BJ (cell line): ENCODE measurements at places on chromosomes 7 and 10.

DNA sequence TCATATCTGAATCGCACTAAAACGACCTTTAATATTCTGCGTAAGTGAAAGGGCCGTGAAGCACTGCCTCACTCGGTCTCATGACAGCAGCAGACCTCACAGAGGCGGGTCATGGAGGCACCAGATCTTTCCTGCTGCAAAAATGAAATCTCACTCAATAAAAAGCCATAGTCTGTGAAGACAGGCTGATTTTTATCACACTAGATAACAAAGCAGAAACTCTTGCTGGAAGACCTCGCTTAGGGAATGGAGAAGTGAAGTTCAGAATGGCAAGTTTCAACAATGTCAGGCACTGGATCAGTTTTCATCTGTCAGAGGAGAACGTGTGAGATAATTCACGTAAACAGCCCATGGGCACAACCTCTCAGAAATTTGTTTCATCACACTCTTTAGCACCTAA lies 8.0 kb downstream of the SEPHS1 start:
- no peak for DNase-seq

- DNase-seq, result no peak
Observed at GRCh38 chr7:26393818-26394217, 102.2 kb downstream of the SNX10 start.

DNA sequence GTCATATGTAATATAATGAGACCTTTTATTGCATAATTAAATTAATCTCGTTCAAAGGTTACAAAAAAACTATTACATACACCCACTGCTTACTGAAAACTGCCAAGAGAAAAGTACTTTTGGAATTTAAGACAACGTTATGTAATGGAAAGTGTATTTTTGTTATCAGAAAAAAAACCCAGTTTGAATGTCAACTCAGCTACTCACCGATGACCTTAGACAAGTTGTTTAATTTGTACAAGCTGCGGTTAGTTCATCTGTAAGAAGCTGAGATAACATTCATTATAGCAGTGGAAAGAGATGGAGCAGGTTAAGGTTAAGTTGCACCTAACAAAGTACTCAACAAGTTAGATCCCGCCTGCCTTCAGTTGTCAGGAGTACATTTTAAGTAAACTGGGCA lies 1.1 kb downstream of the PSMA2 start:
- DNase-seq, result no peak

DNA sequence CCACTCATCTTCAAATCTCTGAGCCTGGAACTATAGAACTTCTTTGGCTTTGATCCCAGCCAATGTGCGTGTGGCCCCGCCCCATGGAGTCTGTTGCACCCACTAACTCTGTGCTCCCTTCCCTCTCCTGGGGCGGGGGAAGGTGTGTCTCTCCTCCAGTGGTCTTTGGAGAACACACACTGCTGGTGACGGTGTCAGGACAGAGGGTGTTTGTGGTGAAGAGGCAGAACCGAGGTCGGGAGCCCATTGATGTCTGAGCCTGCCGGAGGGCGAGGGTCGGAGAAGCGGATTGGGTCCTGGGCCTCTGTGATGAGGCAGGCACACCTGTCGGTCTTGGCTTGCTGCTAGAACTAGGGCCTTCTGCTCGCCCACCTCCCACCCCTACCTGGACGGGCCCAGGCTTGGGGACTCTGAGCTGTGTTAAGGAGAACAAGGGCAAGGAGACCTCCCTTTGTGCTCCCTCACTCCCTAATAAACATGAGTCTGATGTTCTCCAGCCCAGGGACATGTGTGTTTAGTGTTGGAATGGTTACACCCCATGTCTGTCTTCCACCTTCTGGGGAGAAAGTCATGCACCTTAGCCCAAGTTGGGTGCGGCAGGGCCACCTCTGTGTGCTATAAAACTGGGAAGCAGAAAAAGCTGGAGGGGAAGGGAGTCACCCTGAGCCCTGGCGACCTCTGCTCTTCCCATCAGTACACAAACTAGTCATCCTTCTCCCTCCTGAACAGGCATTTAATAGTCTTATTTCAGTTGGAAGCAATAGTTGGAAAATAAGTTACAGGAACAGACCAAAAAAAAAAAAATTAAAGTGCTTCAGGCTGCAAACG lies 4.6 kb downstream of the TRAPPC14 start:
- no peak for DNase-seq

- DNase-seq, result no peak
Observed at GRCh38 chr7:99028261-99028973, 115.5 kb downstream of the SMURF1 start.

DNA sequence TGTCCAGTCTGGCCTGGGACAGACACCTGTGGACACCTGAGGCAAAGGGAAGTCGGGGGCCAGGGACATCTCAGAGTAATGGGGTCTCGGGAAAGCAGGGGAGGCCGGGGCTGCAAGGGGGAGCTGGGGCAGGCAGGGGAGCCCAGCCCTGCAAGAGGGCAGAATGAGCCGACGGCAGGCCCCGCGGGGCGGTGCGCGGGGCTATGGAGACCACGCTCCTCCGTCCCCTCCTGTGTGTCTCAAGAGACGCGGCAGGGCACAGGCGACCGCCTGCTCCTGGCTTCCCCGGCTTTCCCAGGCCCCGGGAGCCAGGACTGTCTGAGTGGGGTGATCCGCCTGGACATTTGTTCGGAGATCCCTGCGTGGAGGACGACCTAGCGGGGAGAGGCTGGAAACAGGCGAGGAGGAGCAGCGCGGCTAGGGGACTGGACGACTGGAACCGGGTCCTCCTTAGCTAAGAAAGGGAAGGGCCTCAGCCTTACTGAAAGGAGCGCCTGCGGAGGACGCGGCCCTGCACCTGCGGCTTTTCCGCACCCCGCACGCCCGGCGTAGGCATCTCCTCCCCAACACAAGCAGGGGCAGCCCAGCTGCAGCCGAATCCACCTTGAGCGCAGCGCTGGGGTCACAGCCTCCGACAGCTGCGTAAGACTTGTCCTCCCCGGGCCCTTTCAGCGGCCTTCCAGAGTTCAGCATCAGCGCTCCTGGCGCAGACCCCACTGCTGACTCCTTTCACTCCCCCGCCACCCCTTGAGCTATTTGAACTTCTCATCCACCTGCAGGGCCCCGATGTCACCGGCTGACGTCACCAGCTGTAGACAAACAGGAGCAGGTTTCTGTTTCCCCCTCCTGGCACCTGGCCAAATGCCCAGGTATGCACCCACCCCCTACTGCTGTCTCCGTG lies 176.4 kb downstream of the ZNF248 start:
- DNase-seq, result no peak

GRCh38 chr10:115093776-115094408 lies 727 bp downstream of the ATRNL1 start:
- no peak for DNase-seq

GRCh38 chr7:128190051-128190647 lies 50.9 kb upstream of the LEP start:
- DNase-seq, result no peak

- peak; percentile 36 for DNase-seq
Observed at GRCh38 chr7:232410-233248, 40.3 kb downstream of the FAM20C start.

DNA sequence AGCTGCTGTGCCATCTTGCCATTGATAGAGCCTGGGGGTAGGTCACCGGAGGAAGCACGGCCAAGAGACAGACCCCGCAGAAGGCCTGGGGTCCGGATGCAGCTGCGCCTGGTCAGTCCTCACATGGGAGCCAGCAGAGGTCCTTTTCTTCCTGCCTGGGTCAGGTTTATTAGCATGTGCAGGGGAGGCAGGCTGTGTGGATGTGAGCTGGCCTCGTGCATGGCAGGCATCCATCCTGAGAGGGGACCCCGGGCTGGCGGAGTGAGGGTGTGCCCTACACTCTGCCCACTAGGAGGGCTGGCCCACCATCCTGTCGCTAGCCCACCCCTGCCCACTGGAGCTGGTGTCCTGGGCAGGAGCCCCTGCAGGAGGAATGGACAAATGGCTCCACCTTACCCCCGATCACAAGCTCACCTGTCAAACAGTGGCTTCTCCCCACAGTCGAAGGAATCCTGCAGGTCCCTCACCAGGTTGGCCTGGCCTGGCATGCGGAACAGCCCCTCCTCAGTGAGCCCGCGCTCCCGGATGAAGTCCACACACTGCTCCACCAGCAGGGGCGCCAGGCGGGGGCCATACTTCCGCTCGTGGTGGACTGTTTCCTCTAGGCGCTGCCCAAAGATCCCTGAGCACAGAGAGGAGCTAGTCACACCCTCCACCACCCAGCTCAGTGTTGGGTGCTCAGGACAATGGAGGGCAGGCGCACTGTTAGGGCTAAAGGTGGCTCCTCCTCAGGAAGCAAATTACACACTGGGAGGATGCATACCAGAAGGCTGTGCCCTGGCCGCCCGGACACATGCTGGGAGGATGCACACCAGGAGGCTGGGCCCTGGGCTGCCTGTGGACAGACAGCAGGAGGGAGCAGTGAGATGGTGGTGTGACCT lies 145.4 kb downstream of the ARHGAP22 start:
- DNase-seq, result no peak

DNA sequence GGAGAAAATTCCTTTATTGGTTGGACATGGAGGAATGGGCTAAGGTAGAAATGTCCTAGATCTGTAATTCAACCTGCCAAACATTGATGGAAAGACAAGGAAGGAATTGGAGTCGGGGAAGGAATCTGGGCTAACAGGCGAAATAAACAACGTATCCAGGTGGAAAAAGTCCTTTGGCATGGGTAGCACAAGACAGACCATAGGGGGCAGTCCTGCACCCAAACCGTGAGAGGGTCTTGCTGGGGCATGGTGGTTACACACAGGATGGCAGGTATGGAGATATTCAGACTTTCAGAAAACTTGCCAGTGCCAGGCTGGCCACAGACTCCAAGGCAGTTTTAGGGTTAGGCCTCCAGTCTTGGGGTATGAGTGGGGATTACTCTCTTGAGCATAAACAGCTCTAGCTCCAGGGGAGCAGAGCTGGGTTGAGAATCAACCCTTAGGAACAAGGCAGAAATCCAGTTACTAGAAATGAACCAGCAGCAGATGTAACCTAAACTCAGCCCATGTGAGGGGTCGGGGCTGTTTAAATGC lies 188.6 kb upstream of the GDF10 start:
- no peak for DNase-seq
